GM19239 (cell line): ENCODE measurements at places on chromosomes 11 and 22.

GRCh38 chr11:117424781-117425180, 97.1 kb downstream of the CEP164 start:
- no peak for DNase-seq

- DNase-seq, result no peak
Measured at GRCh38 chr11:61121192-61121831, 19.0 kb downstream of the CD5 start.

DNA sequence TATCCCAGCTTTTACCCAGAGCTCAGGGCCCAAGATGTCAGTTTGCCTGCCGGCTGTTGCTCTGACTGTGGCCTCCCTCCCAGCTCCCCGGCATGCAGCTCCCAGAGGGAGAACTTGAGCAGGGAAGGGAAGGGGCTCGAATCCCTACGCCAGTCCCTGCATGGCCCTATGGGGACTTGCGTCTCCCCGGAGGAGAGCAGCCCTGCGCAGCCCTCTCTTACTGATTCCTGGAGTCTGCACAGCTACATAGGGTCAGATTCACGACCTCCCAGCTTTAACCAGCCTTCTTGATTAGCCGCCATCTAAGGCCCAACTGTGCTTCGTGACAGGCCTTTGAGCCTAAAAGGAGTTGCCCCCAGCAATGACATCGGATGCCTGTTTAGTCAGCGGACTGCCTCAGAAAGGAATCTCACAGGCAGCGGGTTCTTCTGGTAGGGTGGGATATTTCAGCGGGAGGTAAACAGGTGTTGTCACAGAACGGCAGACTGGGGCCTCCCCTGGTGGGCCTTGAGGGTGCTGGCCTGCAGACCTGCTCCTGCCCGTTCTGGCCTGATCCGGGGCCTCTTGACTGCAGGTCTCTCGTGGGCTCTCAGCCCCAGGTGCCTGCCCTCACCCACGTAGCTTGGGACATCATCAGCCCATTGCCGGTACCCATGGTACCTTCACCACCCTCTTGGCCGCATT, 43.8 kb upstream of the KCNQ1OT1 start:
- DNase-seq, result no peak

- DNase-seq, result no peak
Measured at GRCh38 chr11:105673089-105673488, 63.2 kb downstream of the GRIA4 start.

DNA sequence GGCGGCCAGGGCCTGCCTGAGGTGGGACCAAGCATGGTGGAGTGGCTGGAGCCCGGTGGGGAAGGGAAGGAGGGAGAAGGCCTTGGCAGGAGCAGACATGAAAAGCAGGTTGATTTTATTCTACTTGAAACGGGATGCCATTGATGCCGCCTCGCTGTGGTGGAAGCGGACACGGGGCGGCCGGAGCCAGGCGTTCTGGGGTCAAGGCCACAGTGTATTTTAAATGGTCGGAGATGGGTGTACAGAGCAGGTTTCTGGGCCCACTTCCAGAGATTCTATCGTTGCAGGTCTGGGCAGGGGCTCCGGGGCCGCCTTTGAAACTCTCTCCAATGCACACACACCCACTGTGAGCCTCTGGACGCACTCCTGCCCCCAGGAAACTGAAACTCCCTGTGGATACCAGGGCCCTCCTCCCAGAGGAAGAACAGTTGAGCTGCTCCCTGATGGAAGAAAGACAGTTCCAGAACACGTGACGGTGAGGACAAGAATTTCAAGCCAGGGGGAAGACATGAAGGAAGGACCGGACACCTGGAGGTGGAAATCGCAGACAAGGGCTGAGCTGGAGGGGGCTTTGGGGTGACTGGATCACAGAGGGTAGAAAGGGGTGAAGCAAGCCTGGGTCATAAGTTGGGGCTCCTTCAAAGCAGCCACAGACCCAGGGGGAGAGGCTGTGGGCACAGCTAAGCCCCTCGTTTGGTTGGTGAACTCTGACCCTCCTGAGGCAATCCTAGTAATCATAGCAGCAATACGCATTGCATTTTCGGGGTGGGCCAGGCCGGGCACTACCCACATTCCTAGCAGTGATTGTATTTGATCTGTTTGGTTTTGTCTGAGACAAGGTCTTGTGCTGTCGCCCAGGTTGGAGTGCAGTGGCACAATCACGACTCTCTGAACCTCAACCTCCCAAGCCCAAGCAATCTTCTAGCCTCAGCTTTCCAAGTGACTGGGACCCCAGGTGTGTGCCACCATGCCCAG, 12.3 kb upstream of the LINC01488 start:
- no peak for DNase-seq

GRCh38 chr11:23151819-23152218, 291.5 kb upstream of the CCDC179 start:
- no peak for DNase-seq

- DNase-seq, result no peak
Measured at GRCh38 chr11:10488121-10488933, 33.3 kb downstream of the AMPD3 start.

DNA sequence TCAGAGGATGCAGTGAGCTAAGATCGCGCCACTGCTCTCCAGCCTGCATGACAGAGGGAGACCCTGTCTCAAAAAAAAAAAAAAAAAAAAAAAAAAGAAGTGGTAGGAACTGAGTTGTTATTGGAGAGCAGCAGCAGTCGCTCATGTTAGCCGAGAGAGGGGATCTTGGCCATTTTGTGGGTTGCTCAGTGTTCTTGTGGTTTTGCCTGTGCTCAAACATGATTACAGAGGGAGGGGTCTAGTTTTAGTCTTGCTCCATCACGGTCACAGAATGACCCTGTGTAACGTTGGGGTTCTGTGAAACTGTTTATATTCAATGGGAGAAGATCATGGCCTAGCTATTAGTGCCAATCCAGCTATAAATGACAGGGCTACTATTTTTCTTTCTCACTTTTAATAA, 1.9 kb downstream of the DPAGT1 start:
- no peak for DNase-seq

GRCh38 chr11:3799143-3799542, 1.8 kb upstream of the NUP98 start:
- DNase-seq, result no peak

DNA sequence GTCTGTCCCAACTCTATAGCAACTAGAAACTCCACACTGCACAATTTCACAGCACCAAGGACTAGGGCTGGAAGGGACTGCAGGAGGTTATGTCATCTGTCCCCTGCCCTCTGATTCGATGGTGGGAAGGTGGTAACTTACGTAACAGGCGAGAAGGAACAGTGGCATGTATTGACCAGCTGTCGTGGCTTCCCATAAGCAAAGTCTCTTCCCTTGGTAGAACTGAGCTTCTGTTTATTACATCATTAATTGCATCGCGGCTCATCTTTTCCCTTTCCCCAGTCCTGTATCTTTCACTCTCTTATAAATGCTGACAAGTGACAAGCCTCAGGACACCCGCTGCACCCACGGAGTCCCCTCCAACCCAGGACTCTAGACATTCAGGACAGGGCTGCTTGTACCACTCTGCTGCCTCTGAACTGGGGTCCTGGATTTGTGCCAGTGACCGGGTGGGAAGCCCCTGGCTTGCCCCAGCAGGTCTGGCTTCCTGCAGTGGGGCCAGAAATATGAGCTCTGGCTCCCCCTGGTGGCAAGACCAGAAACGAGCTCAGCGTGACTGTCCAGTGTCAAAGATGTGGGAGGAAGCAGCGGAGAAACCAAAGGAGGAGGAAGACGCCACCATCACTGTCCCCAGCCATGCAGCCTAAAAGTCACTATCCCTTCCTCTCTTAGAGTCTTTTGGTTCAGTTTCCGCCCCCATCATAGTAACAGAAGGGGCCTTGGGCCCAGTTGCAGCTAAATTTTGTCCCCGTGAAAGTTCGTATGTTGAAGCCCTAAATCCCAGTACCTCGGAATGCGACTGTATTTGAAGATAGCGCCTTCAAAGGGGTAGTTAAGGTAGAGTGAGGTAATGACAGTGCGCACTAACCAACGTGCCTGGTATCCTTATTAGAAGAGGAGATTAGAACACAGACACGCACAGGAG, 84.5 kb downstream of the ISX start:
- DNase-seq, result no peak

GRCh38 chr11:64518928-64519327, 72.1 kb upstream of the SLC22A12 start:
- DNase-seq, result no peak

DNA sequence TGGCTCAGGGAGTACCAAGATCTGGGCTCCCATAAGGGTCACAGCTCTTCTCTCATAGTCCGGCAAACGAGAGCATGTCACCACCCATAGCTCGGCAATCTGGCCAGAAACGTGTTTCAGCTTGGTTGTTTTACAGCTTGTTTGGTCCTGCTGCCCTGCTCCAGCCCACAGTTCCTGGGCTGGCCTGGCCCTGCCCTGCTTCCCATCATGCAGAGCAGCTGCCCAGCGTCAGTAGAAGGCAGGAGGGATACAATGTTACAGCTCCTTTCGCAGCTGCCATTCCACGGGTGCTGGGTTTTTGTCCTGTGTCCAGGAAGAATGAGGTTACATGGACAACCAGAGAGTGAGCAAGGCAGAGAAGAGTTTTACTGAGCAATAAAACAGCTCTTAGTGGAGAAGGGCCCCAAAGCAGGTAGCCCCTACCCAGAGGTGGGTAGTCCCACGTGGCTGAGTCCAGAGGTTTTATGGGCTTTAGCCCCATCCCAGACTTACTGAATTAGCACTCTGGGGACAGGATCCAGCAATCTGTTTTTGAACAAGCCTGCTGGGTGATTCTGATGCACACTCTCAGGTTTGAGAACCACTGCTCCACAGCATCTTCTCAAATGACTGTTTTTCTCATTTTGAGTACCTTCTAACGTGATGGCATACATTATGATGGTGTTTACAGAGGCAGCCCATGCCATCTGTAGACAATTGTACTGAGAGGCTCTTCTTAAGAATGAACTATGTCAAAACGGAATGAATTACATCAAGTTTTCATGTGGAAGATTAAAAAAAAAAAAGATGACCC, 5.8 kb upstream of the MS4A18 start:
- no peak for DNase-seq

DNA sequence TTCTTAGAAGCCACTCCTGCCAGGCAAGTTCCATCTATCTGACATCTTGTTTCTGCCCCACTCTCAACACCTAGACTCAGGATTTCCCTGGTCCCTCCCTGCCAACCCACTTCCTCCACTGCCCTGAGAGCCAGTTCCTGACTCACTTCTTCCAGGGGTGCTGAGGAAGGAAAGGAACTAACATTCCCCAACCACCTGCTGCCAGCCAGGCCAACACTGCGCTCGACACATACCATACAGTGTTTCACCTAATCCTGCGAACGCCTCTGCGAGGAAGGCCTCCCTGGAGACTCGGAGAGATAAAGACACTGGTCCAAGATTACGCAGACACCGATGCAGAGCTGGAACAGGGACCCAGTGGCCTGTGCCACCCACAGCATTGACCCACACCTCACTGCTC, 40.2 kb downstream of the MICAL3 start:
- DNase-seq, result no peak

DNA sequence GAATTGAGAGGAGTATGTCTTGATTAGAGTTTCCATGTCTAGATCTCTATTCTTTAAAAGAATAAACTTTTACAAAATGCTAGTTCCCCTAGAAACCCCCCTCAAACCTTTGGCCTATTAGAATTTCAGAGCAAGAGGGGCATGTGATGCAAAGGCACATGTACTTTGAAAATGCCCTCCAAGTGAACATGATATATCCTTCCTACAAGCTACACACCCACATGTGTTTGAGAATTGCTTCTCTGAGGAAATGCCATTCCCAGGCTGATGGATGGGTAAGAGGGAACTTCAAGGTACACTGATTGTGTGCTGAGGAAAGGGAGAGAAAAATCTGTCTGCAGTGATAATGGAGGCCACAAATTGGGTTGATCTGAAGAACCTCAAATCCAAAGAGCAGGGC, 59.5 kb upstream of the PSMA1 start:
- DNase-seq, result no peak

GRCh38 chr11:89487016-89487415, 4.2 kb downstream of the NOX4 start:
- DNase-seq, result no peak

GRCh38 chr11:67271541-67272284, 5.4 kb downstream of the GRK2 start:
- no peak for DNase-seq

DNA sequence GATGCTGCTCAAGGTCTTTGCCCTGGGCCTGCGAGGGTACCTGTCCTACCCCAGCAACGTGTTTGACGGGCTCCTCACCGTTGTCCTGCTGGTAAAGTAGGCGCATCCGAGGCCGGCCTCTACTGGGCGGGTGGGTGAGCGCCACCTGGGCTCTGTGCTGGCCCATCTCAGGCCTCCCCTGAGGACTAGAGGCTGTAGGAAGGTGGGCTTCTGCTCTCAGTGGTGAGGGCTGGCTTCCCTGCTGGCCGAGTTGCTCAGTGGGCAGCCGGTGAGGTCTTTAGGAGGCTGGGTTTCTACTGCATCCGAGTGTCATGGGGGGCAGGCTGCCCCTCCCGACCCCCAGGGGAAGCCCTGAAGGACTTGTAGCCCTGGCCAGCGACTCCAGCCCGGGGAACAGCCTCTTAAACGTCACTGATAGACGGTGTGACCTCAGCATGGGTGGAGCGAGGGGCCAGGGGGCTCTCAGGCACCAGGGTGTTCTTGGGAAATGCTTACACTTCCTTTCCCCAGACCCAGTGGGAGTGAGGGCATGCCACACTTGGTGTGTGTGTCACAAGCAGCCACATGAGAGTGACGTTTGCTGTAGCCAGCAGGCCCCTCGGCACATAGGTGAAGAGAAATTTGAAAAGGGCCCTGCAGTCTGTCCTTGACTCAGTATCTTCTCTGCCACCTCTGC, 30.3 kb downstream of the TPCN2 start:
- no peak for DNase-seq

GRCh38 chr11:100224541-100225034, 462.5 kb upstream of the ARHGAP42 start:
- DNase-seq, result no peak

GRCh38 chr11:12809864-12810567, 135.8 kb downstream of the TEAD1 start:
- no peak for DNase-seq

GRCh38 chr11:55697817-55698216, 35.8 kb downstream of the OR4C6 start:
- no peak for DNase-seq

DNA sequence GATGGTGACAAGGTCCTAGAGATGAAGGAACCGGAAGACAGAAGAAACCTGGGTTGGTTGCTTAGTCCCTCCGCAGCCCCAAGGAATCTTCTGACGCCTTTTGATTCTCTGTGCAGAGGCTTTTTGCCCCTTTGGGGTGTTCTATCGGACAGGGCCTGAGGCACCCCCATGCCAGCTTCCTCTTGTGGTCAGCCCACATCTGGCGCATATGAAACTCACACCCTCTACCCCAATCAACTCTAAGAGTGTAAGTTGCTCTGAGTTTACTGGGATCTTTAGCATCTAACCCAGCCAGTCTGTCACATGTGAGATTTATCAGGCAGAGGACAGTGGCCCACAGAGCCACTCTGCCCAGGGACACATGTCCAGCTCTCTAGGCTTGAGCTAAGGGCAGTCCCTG, 17.4 kb downstream of the RASD2 start:
- no peak for DNase-seq

DNA sequence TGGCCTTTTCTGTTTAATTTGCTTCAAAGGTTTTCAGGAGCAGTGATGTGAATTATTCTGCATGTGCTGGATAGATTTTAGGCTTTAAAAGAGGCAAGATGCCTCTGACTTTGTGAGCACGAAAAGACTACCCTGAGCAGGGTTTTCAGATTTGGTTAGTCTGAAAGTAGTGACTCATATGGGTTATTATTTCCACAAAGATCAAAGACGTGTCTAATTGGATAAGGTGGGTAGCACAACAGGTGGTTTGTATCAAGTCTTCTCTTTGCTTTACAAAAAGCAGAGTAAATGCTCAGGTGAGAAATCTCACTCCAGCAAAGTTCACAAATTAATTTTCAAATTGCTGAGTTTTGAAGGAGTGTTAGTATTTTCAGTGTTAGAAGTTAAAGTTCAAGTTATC, 37.6 kb upstream of the DBX1 start:
- no peak for DNase-seq
